ENCODE measurements at places on chromosomes 2 and 18. TPM values are rescaled to one million over a fixed set of nuclear protein-coding genes. Genes with fewer than 3 reads are reported as not detected.

VAMP5 gene
- total RNA-seq: 60.9 TPM

ITGB1BP1 gene
- 205 TPM for total RNA-seq

SETBP1 gene
- 0.09 TPM for total RNA-seq

HOXD4 gene
- not detected for total RNA-seq

PUS10 gene
- 5.2 TPM for total RNA-seq

UGT1A1 gene
- total RNA-seq: not detected

MARCO gene
- total RNA-seq: not detected

LDLRAD4 gene
- not detected for total RNA-seq

SPAG16 gene
- total RNA-seq: 14.1 TPM

DSG1 gene
- not detected for total RNA-seq

UGT1A4 gene
- total RNA-seq: not detected

TCF7L1 gene
- 3.2 TPM for total RNA-seq

DNA sequence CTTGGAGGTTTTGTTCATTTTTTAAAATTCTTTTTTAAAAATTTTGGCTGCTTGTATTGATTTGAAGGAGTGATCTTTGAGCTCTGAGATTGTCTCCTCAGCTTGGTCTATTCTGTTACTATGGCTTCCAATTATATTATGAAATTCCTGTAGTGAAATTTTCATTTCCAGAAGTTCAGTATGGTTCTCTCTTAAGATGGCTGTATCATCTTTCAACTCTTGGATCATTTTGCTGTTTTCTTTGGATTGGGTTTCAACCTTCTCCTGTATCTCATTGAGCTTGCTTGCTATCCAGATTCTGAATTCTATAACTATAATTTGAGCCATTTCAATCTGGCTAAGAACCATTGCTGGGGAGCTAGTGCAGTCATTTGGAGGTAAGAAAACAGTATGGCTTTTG, 270.8 kb upstream of the NT5C1B start:
- DNase-seq: no peak
- H3K4me3 ChIP-seq: no peak overlapping the region
- no peak overlapping the region for H3K27ac ChIP-seq

- no peak for DNase-seq
- H3K27me3 ChIP-seq: peaks cover 38% of the 10 kb centered on the region
- H3K4me1 ChIP-seq: peaks cover 6% of the 10 kb centered on the region
- H3K4me3 ChIP-seq: no peak overlapping the region
- H3K27ac ChIP-seq: no peak overlapping the region
Measured at GRCh38 chr2:109674894-109675534, 60.9 kb downstream of the SOWAHC start.

DNA sequence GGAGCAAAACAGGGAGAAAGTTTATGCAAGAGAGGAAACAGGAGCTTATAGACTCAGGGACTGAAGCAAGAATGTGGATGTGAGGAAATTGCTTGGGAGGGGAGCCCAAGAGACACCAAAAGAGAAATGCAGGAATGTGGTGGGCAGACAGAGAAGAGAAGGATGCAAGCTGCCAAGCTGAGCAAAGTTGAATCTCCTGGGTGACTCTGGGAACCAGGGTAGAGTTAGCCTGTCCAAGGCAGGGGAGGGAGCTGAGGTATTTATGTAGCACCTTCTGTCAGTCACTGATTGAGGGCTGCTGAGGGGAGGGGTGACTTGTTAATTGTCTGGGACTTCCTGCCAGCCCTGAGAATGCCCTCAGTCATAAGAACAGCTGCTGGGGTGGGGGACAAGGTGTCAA, 464.3 kb downstream of the NBAS start:
- H3K27ac ChIP-seq: no peak overlapping the region
- DNase-seq: no peak
- no peaks in the 10 kb centered on the region for H3K36me3 ChIP-seq
- H3K27me3 ChIP-seq: no peaks in the 10 kb centered on the region
- H3K4me1 ChIP-seq: peaks cover 7% of the 10 kb centered on the region
- H3K4me3 ChIP-seq: no peak overlapping the region

- H3K4me1 ChIP-seq: peaks cover 27% of the 10 kb centered on the region
- H3K36me3 ChIP-seq: no peaks in the 10 kb centered on the region
- DNase-seq: no peak
- peak overlapping the region; percentile 35 for H3K4me3 ChIP-seq
- peak overlapping the region; percentile 38 for H3K27ac ChIP-seq
Measured at GRCh38 chr2:143482316-143482715, 353.1 kb downstream of the ARHGAP15 start.

- peak overlapping the region; percentile 38 for H3K27ac ChIP-seq
- peaks cover 23% of the 10 kb centered on the region for H3K27me3 ChIP-seq
- no peak overlapping the region for H3K4me3 ChIP-seq
- DNase-seq: peak; percentile 13
- H3K36me3 ChIP-seq: peaks cover 15% of the 10 kb centered on the region
- H3K4me1 ChIP-seq: peaks cover 9% of the 10 kb centered on the region
Measured at GRCh38 chr2:238995634-238996033, 147.7 kb downstream of the TWIST2 start.

- H3K27ac ChIP-seq: no peak overlapping the region
- peaks cover 26% of the 10 kb centered on the region for H3K27me3 ChIP-seq
Measured at GRCh38 chr2:224444021-224444420, 42.1 kb upstream of the FAM124B start.

- H3K27ac ChIP-seq: peak overlapping the region; percentile 82
- peaks cover 87% of the 10 kb centered on the region for H3K4me1 ChIP-seq
- peak; percentile 15 for DNase-seq
- no peak overlapping the region for H3K4me3 ChIP-seq
Measured at GRCh38 chr2:169819106-169819505, 5.6 kb downstream of the METTL5 start.

DNA sequence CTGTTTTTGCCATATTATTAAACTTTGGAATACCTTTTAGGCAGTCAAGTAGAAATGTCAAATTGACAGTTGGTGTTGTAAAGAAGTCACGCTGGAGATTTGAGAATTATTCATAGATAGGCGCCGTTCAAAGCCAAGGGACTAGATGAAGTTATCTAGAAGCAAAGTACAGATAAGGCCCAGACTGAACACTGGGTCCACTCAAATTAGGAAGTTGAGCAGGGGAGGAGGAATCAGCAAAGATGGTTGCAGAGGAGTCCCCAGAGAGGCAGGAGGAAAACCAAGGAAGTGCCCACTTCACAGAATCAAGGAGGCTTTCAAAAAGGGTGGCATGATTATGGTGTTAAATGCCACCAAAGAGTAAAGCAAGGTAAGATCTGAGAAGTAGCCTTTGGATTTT, 9.6 kb upstream of the ALS2 start:
- H3K36me3 ChIP-seq: no peaks in the 10 kb centered on the region
- H3K4me3 ChIP-seq: no peak overlapping the region
- H3K27ac ChIP-seq: no peak overlapping the region
- peaks cover 44% of the 10 kb centered on the region for H3K4me1 ChIP-seq

GRCh38 chr2:113602869-113603466, 24.1 kb upstream of the RABL2A start:
- no peaks in the 10 kb centered on the region for H3K4me1 ChIP-seq
- DNase-seq: no peak
- no peaks in the 10 kb centered on the region for H3K36me3 ChIP-seq
- H3K27me3 ChIP-seq: no peaks in the 10 kb centered on the region

DNA sequence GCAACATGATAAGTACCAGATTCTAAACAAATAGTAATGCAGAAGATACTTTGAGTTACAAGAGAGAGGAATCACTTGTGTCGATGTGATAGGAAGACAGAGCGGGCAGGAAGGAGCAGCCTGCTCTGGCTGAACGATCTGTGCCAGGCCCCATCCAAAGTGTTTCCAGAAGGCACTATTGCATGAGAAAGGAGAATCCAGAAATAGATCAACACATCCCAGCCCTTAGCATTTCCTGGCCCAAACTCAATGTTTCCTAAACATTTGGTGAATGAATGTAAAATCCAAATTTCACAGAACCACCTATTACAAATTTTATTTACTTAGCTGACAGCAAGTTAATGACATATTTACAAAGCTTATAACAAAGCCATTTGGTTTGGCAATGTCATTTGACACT, 257.2 kb downstream of the TXNL1 start:
- peaks cover 11% of the 10 kb centered on the region for H3K4me1 ChIP-seq
- H3K27ac ChIP-seq: no peak overlapping the region
- no peaks in the 10 kb centered on the region for H3K27me3 ChIP-seq
- DNase-seq: no peak
- no peak overlapping the region for H3K4me3 ChIP-seq

GRCh38 chr2:205148755-205149154, 533.5 kb upstream of the NRP2 start:
- 0 out of 2 replicates have a peak, but pooled peaks cover 5% of the 10 kb centered on the region for H3K36me3 ChIP-seq
- H3K27me3 ChIP-seq: no peaks in the 10 kb centered on the region
- no peaks in the 10 kb centered on the region for H3K4me1 ChIP-seq
- H3K27ac ChIP-seq: no peak overlapping the region
- no peak overlapping the region for H3K4me3 ChIP-seq
- no peak for DNase-seq

DNA sequence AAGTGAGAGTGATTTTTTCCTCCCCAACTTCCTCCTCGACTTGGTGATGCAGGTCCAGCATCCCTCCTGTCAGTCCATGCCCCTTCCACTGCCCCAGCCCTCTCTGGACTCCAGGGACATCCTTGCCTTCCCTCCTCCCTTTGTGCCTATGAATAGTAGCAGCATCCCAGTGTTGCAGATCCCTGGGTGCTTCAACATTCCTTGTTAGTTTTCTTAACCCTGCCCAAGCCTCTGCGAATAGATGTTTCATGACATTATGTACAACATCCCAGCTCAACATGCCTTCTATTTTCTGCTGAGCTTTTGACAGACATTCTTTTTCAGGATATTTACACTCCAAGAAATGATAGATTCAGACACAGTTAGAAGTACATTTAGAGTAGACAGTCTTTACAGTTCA, 35.3 kb upstream of the CCDC150 start:
- no peak for DNase-seq
- H3K4me1 ChIP-seq: peaks cover 76% of the 10 kb centered on the region
- 0 out of 2 replicates have a peak overlapping the region, but pooled peaks have one; percentile 16 for H3K27ac ChIP-seq
- peaks cover 2% of the 10 kb centered on the region for H3K27me3 ChIP-seq
- no peak overlapping the region for H3K4me3 ChIP-seq

- DNase-seq: no peak
- H3K27ac ChIP-seq: no peak overlapping the region
- no peaks in the 10 kb centered on the region for H3K36me3 ChIP-seq
- H3K27me3 ChIP-seq: peaks cover 7% of the 10 kb centered on the region
- H3K4me1 ChIP-seq: no peaks in the 10 kb centered on the region
Measured at GRCh38 chr18:46609048-46609447, 48.0 kb downstream of the LOXHD1 start.

DNA sequence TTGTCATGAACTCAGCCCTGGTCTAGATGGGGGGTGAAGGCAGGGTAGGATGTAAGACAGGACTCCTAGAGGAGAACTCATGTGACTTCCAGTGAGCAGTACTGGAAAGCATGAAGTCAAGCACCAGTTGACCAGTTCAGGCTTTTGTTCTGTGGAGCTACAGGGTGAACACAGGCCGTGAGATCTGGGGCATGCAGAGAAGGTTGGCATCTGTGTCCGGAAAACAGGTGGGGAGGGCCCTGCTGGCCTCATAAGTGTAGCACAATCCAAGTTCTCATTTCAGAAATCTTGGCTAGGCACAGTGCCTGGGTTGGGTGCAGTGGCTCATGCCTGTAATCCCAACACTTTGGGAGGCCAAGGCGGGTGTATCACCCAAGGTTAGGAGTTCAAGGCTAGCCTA, 50.9 kb upstream of the SPATS2L start:
- peaks cover 7% of the 10 kb centered on the region for H3K27me3 ChIP-seq
- no peak for DNase-seq
- H3K27ac ChIP-seq: no peak overlapping the region
- H3K4me1 ChIP-seq: peaks cover 17% of the 10 kb centered on the region
- H3K36me3 ChIP-seq: no peaks in the 10 kb centered on the region

DNA sequence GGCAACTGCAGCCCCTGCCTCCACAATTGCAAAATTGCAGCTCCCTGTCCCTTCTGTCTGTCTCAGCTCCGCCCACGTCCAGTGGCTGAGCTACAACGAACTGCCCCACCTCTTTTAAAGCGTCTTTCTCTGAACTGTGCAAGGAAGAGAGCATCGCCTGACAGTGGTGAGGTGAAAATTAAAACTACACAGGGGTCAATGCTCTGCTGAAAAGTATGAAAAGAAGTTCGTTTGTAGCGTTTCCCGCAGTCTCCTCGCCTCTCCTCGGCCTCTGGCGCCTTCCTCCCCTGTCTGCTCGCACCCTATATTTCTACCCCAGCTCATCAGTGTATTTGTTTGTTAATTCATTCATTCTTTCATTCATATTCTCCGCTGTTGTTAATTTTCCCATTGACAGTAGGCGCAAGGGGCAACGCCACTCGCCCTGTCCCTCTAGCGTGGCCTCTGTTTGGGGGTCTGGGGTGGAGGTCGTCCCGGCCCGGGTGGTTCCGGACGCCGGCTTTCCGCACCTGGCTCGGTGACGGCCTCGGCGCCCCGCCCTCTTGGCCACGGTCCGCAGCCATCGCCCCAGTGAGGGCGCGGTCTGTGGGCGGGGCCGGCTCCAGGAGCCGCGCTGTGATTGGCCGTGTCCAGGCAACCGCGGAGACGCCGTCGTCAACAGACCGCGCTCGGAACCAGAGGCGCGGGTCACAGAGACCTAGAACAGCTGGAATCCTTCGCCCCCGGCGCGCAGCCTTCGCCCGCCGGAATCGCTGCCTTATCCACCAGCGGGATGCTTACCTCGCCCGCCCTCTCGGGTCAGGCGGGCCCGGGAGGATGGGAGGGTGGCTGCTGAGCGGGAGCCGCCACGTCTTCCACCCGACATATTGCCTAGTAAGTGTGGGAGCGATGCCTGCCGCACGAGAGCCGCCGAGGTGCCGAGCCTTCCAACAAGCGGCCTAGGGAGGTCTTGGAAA, at the start of gene VWA3B:
TSS of gene VWA3B (plus strand) at position 677 of the 956 bp plus-strand sequence. CDS start 5,926 bp downstream, outside the sequence.
- H3K4me1 ChIP-seq: peaks cover 6% of the 10 kb centered on the region
- no peaks in the 10 kb centered on the region for H3K36me3 ChIP-seq
- H3K27me3 ChIP-seq: peaks cover 34% of the 10 kb centered on the region
- no peak within 1 kb of the TSS for H3K27ac ChIP-seq
- peak within 1 kb of the TSS; percentile 74 for H3K4me3 ChIP-seq
- no peak for DNase-seq

GRCh38 chr2:160042054-160042453, 20.4 kb downstream of the PLA2R1 start:
- DNase-seq: no peak
- no peak overlapping the region for H3K4me3 ChIP-seq
- H3K27ac ChIP-seq: no peak overlapping the region
- H3K36me3 ChIP-seq: no peaks in the 10 kb centered on the region

DNA sequence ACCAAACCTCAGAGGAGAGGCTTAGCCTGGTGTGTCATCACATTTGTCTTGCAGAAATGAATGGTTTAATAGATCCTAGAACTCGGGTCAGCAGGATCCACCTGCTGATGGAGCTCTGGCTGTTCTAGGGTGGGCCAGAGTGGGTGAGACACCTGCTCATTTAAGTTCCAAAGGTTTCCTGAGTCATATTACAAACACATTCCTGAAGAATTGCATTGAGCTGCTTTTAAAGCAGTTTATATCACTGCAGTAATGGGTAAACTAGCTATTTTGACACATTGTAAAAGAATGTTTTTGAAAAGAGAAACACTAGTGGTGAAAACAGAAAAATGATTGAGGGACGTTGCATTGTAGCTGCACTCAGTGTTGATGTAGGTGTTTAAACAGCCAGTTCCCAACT, 175.3 kb upstream of the TCF4 start:
- H3K4me3 ChIP-seq: peak overlapping the region; percentile 21
- H3K4me1 ChIP-seq: peaks cover 40% of the 10 kb centered on the region
- peak overlapping the region; percentile 28 for H3K27ac ChIP-seq
- peak; percentile 46 for DNase-seq
- peaks cover 2% of the 10 kb centered on the region for H3K27me3 ChIP-seq
- no peaks in the 10 kb centered on the region for H3K36me3 ChIP-seq
